ENCODE measurements at places on chromosomes 2 and 18.
A peak's percentile ranks its signal among the peaks of the same experiment; 100 is the strongest.

GRCh38 chr2:134129900-134130537 lies 123.9 kb upstream of the MGAT5 start:
- DNase-seq: no peak

DNA sequence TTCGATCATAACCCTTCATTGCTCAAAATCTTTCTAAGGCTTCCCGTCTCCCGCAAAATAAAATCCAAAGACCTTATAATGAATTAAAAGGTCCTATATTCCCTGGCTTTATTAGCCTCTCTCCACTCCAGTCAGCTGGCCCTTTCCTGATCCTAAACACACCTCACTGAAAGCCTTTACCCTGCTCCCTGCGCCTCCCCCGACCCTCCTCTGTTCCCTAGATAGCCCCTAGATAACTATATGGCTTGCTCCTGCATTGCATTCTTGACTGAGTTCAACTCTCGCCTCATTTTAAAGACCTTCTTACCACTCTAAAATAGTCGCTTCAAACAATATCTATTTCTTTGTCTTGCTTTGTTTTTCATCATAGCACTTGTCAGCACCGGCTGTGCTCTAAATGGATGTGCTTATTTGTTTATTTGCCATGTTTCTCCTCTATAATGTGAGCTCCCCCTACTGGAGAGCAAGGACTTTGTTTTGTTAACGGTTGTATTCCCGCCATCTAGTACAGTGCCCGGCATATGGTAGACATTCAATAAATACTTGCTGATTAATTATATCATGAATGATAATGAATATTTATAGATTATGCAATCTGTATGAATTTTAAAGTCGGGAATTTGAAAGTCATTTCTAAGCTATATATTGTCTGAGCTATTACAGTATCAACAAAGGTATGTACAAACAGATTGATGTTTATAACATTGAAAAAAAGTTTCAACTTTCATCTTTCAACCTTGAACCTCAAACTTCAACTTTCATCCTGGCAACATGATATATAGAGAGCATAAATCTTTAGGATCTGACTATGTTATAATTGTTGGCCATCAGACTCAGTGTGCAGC lies 32.4 kb upstream of the VIT start:
- peak; percentile 10 for DNase-seq

GRCh38 chr2:221120643-221121042 lies 451.5 kb downstream of the EPHA4 start:
- no peak for DNase-seq

DNA sequence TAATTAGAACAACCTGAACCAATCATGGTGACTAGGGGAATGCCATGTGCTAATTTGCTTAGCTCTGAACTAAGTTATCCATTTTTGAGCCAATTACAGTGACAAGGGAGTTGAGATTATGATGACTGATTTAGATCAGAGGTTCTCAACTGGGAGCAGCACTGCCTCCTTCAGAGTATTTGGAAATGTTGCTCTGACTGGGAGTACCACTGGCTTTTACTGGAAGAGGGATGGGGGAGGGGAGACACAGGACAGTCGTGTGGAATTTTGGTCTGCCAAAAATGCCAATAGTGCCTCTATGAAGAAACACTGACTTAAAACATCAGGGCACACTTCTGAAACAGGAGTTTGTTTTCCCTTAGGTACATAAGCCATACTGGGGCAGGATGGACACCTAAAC lies 48.1 kb upstream of the VPS54 start:
- no peak for DNase-seq

DNA sequence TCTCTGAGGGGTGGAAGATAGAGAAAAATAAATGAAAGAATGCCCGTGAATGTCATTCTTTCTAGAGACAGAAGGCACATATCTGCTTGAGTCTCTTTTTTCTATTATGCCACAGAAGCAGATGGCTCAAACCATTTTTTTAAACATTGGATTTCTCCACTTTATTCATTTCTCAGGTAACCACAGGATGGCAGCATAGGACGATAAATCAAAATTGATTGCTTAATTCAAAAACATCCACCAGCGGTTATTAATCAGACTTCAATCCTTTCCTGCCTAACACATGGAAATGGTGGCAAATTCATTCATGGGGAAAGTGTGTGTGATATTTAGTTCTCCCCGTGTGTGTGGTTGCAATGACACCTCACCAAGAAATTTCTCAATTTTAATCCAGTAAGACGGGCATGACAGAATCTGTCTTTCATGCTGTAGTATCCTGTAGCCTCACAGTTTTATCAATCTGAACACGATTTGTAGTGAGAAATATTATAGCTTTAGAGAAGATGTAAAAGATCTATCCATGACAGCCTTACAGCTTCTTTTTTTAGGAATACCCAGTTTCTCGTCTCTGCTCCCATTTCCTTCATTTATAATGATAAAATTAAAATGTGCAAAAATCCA lies 72.2 kb downstream of the DSC3 start:
- no peak for DNase-seq

GRCh38 chr18:79596446-79597175 lies 83.0 kb upstream of the CTDP1 start:
- no peak for DNase-seq

GRCh38 chr18:79275992-79276391 lies 119.7 kb upstream of the NFATC1 start:
- no peak for DNase-seq
